COR-L47 (cell line): ENCODE measurements at places on chromosomes 2 and 18.

GRCh38 chr2:71897836-71898235, 249.8 kb downstream of the CYP26B1 start:
- no peak for DNase-seq

GRCh38 chr2:106157416-106157815, 36.7 kb downstream of the UXS1 start:
- DNase-seq, result no peak

DNA sequence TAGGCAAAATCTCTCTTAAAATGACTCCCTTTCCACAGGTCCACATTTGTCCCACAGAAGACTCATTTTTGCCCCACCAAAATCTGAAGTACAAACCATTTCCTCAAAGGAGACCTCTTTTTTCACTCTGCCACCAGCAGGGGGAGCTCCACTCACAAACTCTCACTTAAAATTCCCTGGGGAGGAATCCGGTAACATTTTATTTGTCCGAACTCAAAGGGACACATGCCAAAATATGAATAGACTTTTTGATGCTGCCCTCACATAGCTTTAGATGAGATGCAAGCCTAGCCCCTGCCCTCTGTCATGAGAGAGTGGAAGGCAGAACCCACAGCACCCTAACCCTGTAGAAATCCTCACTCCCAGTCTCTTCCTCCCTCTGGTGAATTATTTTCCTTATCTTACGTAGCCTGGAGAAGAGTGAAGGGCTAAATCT, 57.1 kb downstream of the RMDN2 start:
- DNase-seq, result peak; percentile 24

- DNase-seq, result no peak
Measured at GRCh38 chr18:45236676-45237075, 378.6 kb upstream of the SLC14A2 start.

GRCh38 chr2:230124757-230125431, 56.2 kb upstream of the SLC16A14 start:
- DNase-seq, result no peak

GRCh38 chr2:223980803-223981202, 23.5 kb downstream of the MRPL44 start:
- no peak for DNase-seq

DNA sequence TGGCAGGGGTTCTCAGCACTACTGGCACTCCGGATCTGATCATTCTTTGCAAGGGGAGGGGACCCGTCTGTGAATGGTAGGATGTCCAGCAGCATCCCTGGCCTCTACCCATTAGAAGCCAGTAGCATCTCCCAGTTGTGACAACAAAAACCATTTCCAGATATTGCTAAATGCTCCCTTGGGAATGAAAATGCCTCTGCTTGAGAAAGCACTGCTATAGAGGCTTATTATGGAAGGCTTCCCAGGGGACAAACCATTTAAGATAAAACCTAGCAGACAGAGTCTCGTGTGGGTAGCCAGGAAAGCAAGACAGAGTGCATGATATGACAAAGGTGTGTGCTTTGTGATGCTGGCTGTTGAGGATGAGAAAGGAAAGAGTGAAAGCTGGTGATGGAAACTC, 273.7 kb downstream of the TMX3 start:
- DNase-seq, result no peak

DNA sequence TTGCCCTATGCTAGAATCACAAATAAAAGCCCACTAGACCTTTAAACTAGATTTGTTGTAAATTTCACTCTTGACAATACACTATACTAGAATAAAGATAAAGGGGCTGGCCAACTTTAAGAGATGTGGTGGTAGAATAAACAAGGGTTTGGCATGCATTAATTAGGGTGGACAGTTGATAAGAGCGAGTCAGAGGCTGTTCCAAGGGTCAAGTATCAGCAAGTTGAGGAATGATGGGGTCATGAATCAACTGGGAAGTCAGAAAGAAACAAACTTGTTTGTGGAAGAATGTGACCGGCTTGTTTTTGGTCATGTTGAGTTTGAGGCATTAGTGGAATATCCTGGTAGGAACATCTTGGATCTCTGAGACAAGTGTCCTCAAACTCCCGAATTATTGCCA, 398.3 kb upstream of the TNP1 start:
- no peak for DNase-seq

DNA sequence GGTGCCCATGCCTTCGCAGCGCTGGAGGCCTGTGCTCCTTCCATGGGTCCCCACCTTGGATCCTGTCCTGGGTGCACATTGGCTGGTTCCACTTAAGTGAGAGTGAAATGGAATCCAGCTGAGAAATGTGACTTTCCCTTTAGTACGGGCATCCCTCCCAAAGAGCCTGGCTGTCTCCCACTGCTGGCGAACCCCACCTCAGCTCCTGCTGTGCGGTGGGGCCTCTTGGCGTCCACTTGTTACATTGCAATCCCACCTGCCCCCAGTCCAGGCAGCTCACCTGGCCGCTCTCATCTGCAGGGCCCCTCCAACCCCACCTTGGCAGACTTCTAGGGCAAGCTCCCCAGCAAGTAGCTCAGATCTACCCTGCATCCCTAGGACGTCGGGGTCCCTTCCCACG, 35.5 kb upstream of the GNAL start:
- DNase-seq, result no peak

DNA sequence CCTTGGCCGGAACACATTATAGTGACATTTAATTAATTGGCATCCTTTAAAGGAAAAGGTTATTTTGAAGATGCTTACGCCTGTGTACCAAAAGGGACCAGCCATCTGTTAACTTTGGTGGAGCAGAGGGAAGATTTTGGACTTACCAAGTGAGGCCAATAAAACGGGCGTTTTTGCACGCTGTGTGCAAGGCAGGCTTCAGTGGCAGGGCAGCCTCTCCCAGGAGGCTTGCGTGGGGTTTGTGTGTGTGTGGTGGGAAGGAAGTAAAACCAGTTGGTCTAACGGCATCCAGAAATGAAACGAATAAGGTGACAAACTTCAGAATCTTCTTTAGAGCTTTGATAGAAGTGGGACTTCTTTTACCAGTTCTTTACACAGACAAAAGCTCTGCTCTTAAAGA, 191.7 kb downstream of the PRKCE start:
- no peak for DNase-seq

DNA sequence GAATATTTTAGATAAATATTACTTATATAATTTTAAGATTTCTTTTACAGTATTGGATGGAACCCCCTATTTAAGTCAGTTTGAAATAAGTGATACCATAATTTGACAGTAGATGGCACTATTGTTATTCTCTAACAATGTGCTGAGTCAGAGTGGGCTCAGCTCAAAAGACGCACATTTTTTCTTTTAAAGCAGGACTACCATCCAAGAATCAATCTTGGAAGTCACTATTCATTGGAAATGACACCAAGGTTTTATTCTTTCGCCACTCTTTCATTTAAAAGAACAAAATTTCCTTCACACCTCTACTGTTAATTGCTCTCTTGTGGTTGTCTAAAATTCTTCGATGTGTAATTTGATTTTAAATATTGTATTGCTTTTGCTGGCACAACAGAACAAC, 32.6 kb upstream of the SPAG16 start:
- DNase-seq, result peak; percentile 67

GRCh38 chr2:6909431-6910385, 7.5 kb upstream of the RNF144A start:
- no peak for DNase-seq

DNA sequence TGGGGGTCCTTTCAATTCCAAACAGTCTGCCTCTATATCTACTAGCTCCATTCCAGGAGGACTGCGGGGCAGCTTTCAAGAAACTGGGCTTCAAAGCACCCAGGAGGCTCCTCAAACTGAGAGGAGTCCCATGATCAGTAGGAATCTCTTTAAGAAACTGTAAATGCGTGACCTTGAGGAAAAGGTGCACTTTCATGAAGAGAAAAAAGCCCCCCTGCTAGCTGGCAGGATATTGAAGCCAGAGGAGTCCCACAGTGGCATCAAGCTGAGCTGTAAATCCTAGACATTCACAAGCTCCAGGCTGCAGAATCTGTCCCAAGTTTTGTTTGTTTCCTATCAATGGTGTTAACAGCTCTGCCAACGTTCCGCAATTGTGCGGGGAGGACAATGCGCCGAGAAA, 790.1 kb downstream of the SLC4A3 start:
- no peak for DNase-seq

- peak; percentile 25 for DNase-seq
Measured at GRCh38 chr18:46916551-46917107, 678 bp downstream of the PIAS2 start.

- DNase-seq, result no peak
Measured at GRCh38 chr18:21703241-21703820, 1.2 kb downstream of the ABHD3 start.

GRCh38 chr2:9474361-9475057, at the start of gene IAH1:
Gene IAH1 (plus strand): TSS chr2:9474551. CDS start chr2:9474567, 16 bp downstream.
- no peak for DNase-seq

GRCh38 chr2:221243771-221244170, 328.3 kb downstream of the EPHA4 start:
- no peak for DNase-seq

GRCh38 chr2:77016443-77017354, 505.5 kb downstream of the LRRTM4 start:
- no peak for DNase-seq

GRCh38 chr18:51861046-51861445, 479.0 kb upstream of the DCC start:
- no peak for DNase-seq

DNA sequence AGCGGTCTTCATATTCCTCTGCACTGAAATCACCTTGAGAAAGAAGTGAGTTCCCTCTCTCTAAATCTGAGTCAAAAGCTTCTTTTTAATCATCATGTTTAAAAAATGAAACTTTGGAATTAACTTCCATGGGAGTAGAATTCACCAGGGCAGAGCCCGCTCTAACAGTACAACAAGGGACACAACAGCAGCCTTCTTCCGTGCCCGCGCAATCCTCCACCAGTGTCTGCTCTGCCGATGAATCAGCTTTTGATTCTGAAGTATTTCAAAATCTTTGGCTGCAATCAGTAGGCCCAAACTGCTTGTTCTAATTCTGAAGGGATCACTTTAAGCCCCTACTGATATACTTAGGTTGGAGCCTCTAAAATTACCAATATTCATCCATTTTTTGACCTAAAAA, 76.9 kb downstream of the USP40 start:
- DNase-seq, result no peak

DNA sequence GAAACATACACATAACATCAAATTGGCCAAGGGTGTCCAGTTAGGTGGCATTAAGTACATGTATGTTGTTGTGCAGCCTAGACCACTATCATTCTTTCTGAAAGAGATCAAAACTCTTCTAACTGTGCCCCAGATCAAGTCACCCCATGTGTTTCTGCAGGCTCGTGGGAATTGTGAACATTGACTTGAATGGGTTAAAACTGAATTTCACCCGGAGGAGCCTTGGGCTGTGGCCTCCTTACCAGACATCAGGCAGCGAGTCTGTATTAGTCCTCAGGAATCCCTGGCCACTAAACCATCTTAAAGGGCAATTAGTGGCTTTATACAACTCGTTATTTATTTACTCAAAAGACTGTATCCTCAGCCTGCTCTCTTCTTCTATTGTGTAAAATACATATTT, 149.0 kb upstream of the REV1 start:
- no peak for DNase-seq

GRCh38 chr2:28454016-28454930, 41.6 kb upstream of the PLB1 start:
- DNase-seq, result no peak

- no peak for DNase-seq
Measured at GRCh38 chr2:66962716-66963115, 434.4 kb upstream of the ETAA1 start.

GRCh38 chr18:56085551-56085950, 497.6 kb upstream of the TCF4 start:
- no peak for DNase-seq

GRCh38 chr2:64538764-64539433, 14.8 kb downstream of the AFTPH start:
- no peak for DNase-seq

- DNase-seq, result no peak
Measured at GRCh38 chr2:142877216-142877838, at the start of gene KYNU. Gene KYNU (plus strand): TSS chr2:142877664. CDS start chr2:142885368, 7,704 bp downstream.

DNA sequence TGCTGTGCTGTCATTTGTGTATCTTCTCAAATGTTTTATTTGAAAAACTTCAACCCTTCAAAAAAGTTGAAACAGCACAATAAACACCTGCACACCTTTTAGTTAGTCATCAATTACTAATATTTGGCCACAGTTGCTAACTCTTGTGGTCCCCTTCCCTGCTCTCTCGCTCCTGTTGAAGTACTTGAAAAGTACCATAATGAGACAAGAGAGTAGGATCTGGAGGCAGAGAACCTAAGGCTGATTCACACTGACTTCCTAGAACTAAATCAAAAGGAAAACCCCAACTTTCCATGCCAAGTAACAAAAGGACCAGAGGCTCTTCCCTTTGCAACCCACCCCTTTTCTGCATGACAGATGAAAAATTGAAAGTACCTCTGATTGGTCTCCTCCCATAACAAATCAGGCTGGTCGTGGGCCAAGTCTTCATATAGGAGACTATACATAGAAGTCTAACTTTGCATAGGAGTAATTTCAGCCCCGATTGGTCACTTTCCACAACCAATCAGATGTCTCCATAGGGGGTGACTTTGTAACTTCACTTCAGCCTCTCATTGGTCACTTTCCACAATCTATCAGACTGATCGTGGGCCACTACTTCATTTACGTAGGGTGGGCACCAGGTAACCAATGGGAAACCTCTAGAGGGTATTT, 179.7 kb downstream of the EPHA4 start:
- DNase-seq, result no peak

DNA sequence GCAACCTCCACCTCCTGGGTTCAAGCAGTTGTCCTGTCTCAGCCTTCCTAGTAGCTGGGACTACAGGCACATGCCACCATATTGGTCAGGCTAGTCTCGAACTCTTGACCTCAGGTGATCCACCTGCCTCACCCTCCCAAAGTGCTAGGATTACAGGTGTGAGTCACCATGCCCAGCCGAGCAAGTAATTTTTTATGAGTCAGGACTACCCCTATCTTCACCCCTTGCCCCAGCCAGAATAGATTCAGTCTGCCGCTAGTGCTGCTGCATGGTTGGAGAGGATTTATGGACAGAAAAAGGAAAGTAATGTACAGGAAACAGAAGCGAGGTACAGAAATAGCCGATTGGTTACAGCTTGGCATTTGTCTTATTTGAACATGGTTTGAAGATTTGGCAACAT, 48.9 kb downstream of the BMPR2 start:
- no peak for DNase-seq

DNA sequence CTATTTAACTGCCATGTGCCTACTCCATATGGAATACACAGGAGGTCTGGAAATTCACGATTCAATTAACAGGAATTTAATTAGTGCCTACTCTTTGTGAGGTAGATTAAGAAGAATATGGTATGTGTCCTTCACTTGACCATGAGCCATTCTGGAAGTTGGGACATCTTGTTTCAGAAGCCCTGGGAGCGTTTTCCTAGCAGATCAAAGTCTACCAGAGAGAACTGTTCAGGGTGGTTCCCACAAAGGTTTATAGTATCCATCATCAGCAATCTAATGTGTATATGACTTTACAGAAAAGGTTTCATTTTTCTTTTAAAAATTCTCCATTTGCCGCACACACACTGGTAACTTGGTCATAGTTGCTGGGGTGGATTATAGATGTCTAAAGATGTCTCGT, 159.1 kb downstream of the LRRTM1 start:
- no peak for DNase-seq

GRCh38 chr2:180872255-180872654, 108.2 kb upstream of the UBE2E3 start:
- DNase-seq, result no peak
